ENCODE measurements at places on chromosomes 3 and 15.

DNA sequence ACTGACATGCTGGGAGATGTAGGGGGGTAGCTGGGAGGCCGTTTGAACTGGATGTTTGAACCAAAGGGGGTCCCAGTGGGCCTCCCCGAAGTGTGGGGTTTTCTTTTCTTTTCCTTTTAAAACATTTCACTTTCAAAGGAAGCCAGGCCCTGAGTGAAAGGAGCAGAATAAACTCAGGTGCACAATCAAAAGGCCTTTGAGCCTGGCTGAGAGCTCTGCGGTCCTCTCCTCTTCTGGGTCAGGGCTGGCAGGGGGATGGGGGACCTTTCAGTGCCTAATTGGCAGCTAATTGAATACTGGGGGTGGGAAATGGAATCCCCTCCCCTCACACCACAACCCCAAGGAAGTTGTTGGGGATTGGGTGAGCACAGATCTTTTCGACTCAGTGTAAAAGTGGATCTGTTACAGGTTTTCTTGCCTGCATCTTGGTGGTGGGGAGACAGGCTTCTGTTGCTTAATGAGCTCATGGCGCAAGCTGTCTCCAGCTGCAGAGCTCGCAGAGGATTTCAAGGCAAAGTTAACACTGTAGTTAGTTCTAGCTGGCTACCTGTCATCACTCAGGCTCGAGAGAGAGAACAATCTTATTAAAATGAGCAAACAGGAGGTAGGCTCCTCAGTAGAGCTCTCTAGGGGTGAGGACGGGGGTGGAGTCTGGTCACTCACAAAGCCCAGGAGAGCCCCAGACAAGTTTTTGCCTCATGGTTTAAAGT lies 132.6 kb downstream of the RAB11A start:
- DNase-seq = no peak

GRCh38 chr15:93974804-93975481 lies 256.4 kb upstream of the MCTP2 start:
- DNase-seq = no peak

DNA sequence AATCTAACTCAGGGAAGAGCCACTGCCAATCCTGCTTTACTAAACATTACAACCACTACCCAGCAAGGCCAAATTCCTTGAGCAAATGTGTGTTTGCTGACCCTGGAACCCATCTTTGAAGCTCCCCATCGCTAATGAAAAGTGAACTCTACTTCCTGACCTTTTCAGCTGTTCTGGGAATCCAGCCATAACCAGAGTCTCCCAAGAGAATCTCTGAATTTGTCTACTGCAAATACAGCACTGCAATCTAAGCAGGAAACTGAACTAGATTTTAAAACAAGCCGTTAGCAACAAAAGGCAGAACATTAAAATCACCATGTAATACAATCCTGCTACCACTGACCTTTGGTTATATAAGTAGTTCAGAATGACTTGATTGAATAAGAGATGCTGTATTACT lies 309.2 kb downstream of the MAGI1 start:
- DNase-seq = no peak

DNA sequence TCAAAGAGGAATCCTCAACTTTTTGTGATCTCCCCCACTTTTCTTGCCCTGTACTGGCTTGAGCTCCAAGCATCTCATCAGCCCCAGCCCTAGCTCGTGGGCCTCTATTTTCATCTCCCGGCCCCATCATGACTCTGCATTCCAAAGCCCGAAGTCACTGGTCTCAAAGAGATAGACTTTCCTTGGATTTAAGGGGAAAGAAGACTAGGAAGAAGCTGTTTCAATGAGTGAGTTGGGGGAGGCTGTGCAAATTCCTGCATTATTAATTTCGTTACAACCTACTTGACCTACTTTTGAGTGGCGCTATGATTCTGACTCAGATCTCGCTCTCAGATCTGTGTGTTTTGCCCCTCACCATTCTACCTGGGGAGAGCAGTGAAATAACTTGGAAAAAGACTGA lies 266.6 kb upstream of the TBL1XR1 start:
- DNase-seq = no peak

DNA sequence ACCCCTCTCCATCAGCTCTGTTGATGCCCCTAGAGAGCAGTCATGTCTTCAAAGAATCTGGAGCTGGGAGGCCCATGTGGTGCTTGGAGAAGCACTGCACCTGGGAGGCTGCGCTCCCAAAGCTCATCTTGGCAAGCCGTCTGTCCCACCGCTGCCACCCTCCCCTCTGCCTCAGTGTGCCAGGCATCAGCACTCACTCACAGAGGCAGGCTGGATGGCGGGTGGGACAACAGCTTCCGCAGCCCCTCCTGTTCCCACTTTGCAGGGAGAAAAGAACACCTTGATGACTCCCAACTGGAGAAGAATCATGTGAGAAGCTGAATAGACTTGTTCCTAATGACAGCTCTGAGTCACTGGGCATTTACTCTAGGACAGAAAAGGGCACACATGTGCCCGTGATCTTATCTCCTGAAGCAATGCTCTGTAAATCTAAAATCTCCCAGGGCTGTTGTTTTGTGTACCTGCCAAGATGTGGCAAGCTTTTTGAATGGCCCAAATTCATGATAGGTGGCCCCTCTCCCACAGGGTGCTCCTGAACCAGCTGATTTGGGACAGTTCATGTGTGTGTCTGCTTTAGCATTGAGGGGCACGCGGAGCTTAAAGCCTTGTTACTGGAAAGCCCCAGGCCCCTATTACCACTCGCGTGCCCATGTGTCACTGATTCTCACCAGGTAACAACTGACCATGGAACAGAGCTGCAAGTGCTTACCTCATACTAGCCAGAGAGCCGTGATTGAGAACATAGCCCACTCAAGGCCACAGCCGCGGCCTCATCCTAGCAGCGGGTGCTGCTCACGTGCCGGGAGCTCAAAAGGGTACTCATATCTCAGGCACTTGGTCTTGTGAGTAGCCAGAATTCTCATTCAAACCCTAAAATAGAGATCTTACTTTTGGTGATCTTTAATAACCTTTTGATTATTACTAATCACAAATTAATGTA lies 104.4 kb downstream of the DNAJB8 start:
- DNase-seq = no peak

DNA sequence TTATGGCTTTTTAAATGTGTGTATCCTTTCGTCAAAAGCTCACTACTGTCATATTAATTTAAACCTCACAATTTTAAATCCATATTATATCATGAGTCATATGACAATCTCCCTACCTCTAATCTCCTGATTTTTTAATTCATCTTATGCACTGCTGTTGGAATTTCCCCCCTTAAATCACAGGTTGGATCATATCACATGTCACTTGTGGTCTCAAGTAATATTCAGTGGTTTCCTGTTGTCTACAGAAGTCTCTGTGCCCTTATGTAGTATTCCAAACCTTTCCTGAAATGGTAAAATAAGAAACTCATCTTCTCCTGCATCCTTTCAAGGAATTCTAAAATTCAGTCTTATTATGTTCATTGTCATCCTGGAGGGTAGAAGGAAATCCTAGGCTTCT lies 116.0 kb upstream of the CBLB start:
- no peak for DNase-seq

DNA sequence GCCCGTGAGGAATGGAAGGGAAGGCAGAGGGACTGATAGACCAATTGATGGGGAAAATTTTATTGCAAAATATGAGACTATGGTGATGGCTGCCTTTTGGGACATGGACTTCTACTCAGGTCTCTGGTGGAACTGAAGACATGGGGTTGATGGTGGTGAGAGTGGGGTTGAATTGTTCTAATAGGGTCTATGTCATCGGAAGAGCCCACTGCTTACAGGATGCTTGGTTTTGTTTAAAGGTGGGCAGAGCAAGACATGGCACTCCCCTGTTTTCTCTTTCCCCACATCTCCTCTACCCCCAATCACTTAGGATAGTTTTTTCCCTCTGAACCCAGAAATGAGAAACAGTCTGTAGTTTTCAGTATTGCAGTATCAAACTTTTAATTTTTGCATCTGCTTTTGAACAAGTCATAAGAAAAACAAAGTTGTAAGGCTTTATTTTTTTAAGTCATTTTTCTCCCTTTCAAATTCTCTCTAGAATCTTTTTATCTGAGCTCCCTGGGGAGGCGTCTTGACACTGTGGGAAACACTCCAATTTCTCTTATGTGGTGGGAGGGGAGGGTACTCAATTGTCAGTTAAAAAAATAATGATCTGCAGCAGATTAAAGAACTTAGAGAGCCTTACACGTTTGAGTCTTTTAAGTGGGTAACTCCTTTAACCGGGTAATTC lies 276.2 kb upstream of the TBC1D5 start:
- no peak for DNase-seq

DNA sequence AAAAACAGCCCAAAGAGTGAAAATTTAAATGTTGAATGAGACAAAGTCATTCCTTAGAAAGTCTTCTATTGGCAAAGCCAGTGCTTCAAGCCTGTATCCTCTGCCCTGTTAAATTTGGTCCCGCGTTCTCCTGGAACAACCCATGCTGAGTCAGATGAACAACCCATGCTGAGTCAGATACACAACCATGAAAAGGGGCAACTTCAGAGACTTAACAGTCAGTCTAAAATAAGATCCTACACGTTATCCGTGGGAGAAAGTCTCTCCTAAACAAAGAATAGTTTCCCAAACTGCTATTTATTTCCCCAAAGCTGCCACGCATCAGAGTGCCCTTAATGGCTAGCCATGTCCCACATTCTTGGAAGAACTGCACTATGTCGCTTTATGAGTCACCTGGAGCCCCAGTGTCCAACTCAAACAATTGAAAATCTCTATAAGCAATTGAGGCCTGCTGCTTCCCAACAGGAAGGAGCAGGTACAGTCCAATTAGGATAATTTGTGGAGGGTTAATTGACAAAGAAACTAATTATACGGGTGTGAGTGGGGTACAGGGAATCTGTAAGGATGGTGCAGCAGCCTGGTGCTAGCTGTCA lies 66.1 kb downstream of the WHAMM start:
- no peak for DNase-seq

DNA sequence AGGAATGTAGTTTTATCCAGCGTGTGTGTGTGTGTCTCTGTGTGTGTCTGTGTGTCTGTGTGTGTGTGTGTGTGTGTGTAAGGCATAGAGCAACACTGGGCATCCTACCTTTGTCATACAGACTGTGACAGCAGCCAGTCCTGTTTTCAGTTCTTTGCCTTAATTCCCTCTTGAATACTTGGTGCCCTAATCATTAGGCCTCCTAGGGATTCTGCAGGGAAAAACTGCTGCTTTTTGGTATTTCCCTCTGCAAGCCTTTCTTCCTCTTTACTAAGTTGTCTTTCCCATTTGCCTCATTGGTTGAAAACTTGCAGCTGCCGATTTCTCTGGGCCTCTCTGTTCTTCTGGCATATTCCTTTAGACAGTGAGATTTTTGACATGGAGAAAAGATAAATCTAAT lies 9.2 kb downstream of the SLC25A36 start:
- DNase-seq = no peak

DNA sequence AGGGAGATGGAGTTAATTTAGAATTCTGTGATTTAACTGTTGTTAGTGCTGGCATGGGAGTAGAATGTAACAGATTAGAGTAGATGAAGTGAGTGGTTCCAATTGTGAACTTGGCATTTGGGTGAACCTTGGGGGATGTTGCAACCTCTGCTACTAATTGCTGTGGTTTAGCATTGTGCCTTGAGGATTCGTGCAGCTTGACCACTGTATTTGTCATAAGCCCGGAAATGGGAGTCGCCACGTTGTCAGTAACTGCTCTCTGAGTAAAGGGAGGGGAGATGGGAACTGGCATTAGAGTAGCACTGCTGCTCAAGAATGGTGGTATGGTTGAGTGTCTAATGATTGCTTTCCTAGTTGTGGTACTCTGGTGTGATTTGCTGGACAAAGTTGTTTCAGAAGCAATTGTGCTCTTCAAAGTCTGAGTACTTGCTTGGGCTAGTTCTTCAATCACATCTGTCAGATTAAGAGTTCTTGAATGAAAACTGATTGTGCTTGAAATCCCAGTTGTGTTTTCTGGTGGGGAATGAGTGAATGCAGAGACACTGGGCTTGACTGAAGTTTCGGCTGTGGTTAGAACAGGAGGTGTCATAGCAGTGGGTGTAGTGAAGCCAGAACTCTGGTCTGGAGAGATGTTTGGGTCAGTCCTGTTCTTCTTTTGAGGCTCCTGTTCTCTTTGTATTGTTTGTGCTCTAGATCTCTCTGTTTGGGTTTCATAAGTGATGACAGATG lies 15.4 kb downstream of the IGSF10 start:
- DNase-seq = no peak

GRCh38 chr15:51281368-51281967 lies 56.9 kb downstream of the CYP19A1 start:
- DNase-seq = no peak

DNA sequence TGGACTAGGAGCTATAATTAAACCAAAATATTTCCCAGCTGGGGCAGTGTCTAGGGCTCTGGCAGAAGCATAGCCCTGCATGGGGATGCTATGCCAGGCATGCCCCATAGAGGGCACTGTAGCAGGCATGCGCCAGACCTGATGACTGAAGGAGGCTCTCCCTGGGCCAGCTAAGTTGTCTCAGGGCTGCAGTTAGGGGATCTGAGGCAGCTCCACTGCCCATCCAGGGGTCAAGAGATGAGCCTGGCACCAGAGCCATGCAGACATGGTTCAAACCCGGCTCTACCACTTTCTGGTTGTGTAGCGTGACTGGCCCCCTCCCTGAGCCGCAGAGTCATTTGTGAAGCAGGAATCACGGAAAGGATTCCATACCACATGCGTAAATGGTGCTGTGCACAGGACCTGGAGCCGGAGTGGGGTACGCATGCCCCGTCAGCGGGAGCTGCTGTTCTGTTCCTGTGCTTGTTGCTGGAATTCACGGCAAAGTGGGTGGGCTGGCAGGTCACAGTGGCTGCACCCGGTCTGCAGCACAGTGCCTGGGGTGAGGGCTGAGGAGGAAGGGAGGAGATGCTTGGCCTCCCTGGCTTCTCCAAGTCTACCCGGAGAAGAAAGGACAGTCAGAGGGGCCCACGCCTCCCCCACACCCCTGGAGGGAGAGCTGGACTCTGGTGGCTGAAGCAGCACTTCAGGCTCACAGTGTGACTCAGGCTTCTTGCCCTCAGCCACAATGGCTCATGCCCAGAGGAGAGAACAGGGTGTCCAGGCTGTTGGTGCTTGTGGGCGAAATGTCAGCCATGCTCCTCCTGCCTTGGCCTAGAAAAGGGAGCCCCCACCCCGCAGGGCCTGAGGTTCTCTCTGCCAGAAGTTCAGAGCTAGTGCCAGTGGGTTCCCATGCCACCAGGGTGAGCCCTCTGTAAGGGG lies 43.1 kb downstream of the DNASE1L3 start:
- peak; percentile 21 for DNase-seq

GRCh38 chr15:74335396-74335795 lies 32.0 kb downstream of the CYP11A1 start:
- no peak for DNase-seq

GRCh38 chr15:63010920-63011693 lies 31.4 kb upstream of the TPM1 start:
- DNase-seq = no peak
